T-cell (primary cell): ENCODE measurements at places on chromosomes 12 and 14. TPM values are rescaled to one million over a fixed set of nuclear protein-coding genes. Genes with fewer than 3 reads are reported as not detected.

TRHDE gene
- not detected for total RNA-seq

POLE2 gene
- total RNA-seq = 1.8 TPM

GRCh38 chr14:106308839-106309389, 782.5 kb downstream of the TMEM121 start:
- H3K36me3 ChIP-seq = no peaks in the 10 kb centered on the region
- H3K4me3 ChIP-seq = no peak overlapping the region
- H3K4me1 ChIP-seq = no peaks in the 10 kb centered on the region
- H3K27me3 ChIP-seq = no peaks in the 10 kb centered on the region
- no peak overlapping the region for H3K27ac ChIP-seq

GRCh38 chr14:80493620-80494019, 282.3 kb upstream of the DIO2 start:
- no peak overlapping the region for H3K27ac ChIP-seq
- no peaks in the 10 kb centered on the region for H3K27me3 ChIP-seq
- no peaks in the 10 kb centered on the region for H3K36me3 ChIP-seq

DHRS2 gene
- total RNA-seq = 0.82 TPM
